GM12891 (cell line): ENCODE measurements at places on chromosomes 2 and 18.
A peak's percentile ranks its signal among the peaks of the same experiment; 100 is the strongest.

- no peak for DNase-seq
These were observed 26.6 kb upstream of the NOTO start for GRCh38 chr2:73175663-73176204.

DNA sequence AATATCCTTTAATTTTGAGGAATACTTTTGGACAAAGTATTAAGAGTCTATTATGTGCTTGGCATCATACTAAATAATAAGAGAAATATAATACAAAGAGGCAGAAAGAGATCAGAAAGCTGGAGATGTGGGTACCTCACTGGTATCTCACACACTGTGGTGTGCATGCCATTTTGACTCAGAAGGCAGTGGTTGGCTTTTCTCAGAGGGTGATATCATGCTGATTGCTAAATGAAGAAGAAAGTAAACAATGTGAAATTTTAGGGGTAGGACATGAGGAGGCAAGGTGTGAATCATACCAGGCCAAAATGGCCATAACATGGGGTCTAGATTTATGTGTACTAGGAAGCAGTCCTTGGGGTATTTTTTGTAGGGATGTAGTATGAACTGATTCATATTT, 16.6 kb upstream of the SPOPL start:
- DNase-seq = no peak

- no peak for DNase-seq
These were observed 185.0 kb upstream of the TMEFF2 start for GRCh38 chr2:192379736-192380135.

GRCh38 chr2:5661362-5661761, 30.8 kb upstream of the SOX11 start:
- DNase-seq = no peak

DNA sequence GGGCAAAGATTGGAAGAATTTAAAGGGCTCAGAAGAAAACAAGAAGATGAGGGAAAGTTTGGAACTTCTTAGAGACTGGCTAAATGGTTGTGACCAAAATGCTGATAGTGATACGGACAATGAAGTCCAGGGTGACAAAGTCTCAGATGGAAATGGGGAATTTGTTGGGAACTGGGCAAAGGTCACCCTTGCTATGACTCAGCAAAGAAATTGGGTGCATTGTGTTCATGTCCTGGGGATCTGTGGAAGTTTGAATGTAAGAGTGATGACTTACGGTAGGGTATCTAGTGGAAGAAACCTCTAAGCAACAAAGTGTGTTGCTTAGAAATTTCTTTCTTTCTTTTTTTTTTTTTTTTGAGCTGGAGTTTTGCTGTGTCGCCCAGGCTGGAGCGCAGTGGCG, 6.0 kb upstream of the IL1A start:
- DNase-seq = no peak

DNA sequence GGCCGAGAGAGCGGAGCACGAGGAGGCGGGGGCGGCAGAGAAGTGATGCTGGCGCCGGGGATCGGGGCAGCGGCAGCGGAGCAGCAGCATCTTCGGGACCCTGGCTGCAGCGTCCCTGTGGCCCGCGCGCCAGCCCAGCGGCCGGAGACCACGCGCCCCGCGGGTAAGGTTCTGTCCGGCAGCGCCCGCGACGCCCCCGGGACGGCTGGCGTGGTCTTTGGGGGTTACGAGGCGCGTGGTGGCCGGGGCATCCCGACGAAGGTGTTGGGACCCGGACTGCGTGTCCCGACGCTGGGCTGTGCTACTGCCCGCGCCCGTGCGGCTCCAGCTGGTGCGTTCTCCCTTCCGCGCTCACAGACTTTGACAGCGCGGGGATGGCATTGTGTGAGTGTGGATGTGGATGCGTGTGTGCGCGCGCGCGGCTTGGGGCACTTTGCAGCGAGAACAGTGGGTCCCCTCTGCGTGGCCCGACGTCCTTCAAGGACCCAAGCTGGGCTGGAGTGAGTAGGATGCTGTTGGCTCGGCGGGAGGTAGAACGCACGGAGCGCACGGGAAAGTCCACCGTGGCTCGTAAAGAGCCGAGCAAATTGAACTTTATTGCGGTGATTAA, 405.0 kb downstream of the XIRP2 start:
- DNase-seq = no peak

GRCh38 chr2:175468431-175469098, 287.1 kb upstream of the ATP5MC3 start:
- no peak for DNase-seq

- no peak for DNase-seq
These were observed 79.6 kb downstream of the LRATD1 start for GRCh38 chr2:14712111-14712510.

- DNase-seq = no peak
These were observed 869.4 kb upstream of the ID2 start for GRCh38 chr2:7812231-7812995.

DNA sequence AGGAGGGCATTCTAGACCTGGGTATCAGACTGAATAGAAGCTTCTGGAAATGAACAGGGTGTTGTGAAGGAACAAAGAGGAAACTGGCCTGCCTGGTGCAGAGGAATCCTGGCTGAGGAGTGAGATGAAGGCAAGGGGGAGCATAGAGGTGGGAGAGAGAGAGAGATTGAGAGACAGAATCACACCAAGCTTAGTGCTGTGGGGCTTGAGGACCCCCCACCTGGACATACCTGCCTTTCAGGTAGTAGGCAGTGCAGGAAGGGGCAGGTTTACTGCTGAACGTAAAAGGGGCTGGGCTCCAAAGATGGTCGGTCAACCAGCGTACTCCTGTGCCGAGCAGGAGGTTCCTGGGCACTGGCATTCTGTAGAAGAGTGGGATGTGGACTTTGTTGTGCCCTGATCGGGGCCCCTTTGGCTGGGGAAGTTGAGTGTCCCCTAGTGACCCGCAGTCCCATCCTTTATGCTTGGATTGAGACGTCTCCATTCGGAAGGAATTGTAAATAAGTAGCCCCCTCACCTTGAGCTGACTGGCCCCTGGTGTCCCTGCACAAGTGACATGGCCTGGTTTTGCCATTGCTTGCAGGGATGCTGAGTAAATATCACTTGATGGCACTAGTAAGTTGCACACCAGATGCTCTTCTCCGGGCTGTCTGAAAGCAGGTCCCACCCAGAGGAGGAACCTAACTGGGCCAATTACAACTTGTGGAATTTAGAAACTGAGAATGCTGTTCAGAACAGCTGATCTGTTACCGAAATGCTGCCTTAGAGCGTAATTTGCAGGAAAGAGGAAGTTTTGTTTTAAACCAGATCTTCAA, 1.4 kb downstream of the UBE2F start:
- peak; percentile 64 for DNase-seq

GRCh38 chr2:234198976-234199375, 148.5 kb downstream of the SPP2 start:
- DNase-seq = no peak

- no peak for DNase-seq
These were observed 11.4 kb upstream of the FABP1 start for GRCh38 chr2:88139203-88139702.

GRCh38 chr2:71798266-71799012, 345.1 kb downstream of the DYSF start:
- DNase-seq = no peak

DNA sequence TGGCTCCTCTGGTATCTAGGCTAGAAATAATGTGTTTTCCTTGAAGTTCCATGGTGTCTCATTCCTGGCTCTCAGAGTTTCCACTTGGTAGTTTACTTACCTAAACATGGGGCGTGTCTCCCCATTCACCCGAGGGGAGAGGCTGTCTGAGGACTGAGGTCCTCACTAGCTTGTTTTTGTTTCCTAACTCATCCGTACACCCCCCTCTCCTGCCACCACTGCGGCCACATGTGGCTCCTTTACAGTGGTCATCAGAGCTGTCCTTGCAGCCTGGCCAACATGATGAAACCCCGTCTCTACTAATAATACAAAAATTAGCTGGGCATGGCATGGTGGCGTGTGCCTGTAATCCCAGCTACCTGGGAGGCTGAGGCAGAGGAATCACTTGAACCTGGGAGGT, 106.0 kb downstream of the ASAP2 start:
- DNase-seq = no peak

GRCh38 chr2:50995610-50996009, 36.3 kb downstream of the NRXN1 start:
- no peak for DNase-seq

- no peak for DNase-seq
These were observed 169.2 kb downstream of the TRIM43 start for GRCh38 chr2:95760806-95761525.

DNA sequence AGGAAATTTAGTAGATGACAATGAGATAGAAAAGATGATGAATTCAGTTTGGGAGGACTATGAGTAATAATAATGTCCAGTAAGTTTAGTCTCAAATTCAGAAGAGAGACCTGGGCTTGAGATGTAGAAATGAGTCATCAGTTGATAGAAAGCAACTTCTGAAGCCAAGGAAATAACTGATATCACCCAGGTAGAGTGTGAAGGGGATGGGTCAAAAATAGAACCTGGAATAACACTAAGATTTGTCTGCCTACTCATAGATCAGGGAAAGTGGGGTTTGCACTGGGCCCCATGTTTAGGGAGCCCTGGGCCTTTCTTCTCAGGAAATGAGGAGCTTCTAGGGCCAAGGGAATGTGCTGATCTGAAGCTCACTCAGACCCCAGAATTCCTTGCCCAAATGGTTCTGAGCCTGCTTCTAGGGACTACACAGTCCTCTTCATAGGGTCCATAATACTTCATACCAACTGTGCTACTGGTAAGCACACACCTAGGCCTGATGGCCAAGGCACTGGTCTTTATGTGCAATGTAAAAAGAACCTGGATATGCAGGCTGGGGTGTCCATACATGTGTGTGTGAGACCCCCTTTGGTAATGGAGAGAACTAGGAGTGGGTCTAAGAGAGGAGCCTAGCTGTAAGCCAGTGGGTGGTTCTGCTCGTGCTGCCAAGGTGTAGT, 141.2 kb downstream of the IKZF2 start:
- no peak for DNase-seq

DNA sequence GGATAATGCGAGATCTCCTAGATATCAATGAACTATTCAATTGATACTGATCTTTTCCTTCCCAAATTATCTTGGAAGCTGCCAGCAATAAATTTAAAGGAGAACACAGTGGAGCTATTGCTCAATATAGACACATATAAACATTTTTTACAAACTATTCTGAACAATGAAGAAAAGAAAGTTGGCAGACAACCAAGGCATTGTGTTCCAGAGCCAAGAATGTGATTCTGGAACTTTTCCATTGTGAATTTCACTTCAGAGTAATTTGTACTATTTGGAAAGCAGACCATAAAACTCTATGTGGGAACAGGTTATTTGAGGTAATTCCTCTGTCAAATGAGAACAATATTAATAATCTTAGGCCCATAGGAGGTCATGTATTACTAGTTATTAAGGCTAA, 588.2 kb downstream of the IRS1 start:
- DNase-seq = no peak

- DNase-seq = no peak
These were observed 53.8 kb downstream of the CYP27C1 start for GRCh38 chr2:127166231-127166860.

DNA sequence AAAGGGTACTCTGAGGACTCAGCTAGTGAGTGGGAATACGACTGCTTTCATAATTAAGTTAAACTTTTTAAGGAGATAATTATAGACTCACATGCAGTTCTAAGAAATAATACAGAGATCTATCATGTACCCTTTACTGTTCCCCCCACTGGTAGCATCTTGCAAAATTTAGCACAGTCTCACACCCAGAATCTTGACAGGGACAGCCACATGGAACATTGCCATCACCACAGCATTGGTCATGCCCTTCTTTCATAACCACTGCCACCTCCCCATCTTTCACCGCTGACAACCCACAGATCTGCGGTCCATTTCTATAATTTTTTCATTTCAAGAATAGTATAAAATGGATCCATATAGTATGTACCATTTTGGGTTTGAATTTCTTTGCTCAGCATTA, 37.8 kb downstream of the ARHGEF4 start:
- DNase-seq = no peak

DNA sequence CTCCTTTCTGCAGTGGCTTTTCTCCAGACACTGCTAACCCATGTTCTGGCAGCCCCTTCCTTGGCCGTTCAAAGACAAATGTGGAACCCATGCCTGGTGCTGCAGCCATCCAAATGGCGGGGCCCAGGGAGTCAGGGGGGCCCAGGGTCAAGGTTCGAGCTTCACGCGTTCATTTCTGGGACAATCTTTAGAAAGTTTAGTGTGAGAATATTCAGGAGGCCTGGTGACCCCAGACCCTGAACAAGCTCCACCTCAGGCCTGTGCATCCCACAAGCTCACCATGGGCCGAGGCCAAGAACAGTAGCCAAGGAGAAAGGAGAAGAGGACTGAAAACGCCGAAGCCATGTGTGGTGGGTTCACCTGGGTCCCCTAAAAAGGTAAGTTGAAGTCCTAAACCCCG, 54.4 kb downstream of the ANKMY1 start:
- DNase-seq = no peak

DNA sequence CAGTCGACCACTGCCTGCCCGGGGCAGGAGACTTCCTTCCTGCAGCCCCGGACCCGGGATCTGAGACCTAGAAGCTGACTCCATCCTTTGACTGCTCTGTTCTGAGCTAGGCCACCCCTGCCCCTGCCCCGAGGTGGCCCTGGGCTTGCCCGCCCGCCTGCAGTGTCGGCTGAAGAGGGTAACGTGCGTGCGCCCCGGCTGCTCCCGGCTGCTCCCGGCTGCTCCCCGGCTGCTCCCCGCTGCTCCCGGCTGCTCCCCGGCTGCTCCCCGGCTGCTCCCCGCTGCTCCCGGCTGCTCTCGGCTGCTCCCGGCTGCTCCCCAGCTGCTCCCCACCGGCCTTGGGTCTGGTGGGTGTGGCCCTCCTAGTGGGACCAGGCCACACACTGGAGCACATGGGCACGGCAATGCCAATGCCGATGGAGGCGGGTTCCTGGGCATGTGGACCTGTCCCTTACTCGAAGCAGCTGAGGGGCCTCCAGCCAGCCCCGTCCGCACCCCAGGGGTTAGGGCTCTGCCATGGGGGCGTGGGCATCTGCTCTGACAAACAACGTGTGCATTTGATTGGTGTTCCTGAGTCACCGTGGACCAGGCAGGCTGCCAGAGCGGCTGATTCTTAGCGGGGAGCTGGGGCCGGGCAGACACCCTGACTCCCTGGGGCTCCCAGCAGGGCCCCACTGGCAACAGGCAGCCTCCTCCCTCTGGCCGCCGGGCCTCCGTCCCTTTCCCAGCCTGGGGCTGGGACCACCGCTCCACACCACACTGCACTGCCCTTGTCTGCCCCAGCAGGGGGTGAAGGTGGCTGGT, 2.0 kb upstream of the GAL3ST2 start:
- peak; percentile 25 for DNase-seq

GRCh38 chr2:95350368-95350767, 52.1 kb upstream of the FAHD2A start:
- no peak for DNase-seq

DNA sequence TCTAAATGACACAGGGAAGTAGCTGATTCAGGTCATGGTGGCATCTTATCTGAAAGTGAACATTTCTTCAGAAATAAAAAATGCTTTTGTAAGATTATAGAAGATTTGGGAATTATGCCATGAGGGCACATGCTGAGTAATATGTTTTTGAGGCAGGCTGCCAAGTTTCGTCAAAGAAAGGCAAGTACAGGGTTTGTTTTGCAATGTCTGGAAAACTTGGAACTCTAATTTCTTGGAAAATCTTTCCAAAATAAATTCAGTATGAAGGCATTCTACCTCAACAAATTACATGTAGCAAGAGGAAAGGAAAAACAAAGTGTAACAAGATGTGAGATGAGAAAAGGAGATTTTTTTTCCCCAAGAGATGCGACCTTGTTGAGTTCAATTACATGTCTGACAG, 167.7 kb downstream of the PLCL1 start:
- DNase-seq = no peak

- no peak for DNase-seq
These were observed 26.9 kb upstream of the ASAP2 start for GRCh38 chr2:9179572-9180201.
